ENCODE measurements at places on chromosomes 11 and 22.
A peak's percentile ranks its signal among the peaks of the same experiment; 100 is the strongest.

GRCh38 chr11:8717544-8717875 lies 34.9 kb downstream of the RPL27A start:
- DNase-seq = no peak

- no peak for DNase-seq
These were observed 39.7 kb upstream of the AKIP1 start for GRCh38 chr11:8871171-8871775.

DNA sequence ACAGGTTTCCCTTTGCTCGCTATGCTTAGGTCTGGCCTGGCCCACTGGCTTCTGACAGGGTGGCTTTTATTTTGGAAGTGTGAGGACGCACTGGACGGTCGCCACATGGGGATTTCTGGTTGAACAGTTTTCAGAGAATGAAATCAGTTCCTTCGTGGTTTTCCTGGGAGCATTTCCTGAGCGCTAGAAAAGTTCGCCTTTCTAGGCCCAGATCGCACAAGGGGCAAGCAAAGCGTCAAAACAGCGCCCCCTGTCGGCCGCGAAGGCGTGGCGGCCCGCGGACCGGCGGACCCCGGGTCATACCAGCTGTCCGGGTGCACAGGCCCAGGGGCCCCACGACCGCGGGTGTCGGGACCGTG lies 12.7 kb upstream of the CYP2R1 start:
- peak; percentile 87 for DNase-seq

DNA sequence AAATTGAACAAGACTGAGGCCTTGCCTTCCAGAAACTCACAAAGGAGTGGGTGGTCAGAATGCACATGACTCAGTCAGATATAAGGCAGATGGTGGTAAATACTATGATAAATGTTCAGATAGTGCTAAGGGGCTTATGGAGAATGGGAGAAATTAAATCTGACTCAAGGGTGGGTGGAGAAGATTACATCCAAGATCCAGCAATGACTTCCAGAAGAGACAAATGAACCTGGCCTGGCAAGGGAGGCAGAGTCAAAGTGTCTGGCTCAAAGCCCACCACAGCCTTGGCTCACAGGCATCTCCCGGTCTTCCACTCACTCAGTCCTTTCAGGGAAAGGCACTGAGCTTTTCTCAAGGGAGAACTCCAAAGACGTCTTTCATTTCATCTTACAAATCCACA lies 6.1 kb upstream of the ZBTB16 start:
- no peak for DNase-seq

DNA sequence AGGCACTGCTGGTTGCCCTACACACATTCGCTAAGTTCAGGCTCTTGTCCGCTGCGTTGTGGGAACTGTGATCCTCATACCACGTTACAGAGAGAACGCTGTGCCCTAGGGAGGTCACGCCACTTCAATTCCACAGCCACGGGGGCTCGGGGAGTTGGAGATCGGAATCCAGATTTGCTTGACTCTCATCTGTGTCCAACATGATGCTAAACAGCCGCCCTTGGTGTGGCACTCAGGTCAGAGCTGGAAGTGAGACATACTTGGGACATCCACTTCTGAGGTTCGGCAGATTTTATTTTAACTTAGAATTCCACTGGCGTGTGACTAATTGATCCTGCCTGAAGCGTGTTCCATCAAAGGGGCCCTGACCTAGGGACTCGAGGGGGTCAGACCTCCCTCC lies 41.7 kb downstream of the RIBC2 start:
- no peak for DNase-seq

DNA sequence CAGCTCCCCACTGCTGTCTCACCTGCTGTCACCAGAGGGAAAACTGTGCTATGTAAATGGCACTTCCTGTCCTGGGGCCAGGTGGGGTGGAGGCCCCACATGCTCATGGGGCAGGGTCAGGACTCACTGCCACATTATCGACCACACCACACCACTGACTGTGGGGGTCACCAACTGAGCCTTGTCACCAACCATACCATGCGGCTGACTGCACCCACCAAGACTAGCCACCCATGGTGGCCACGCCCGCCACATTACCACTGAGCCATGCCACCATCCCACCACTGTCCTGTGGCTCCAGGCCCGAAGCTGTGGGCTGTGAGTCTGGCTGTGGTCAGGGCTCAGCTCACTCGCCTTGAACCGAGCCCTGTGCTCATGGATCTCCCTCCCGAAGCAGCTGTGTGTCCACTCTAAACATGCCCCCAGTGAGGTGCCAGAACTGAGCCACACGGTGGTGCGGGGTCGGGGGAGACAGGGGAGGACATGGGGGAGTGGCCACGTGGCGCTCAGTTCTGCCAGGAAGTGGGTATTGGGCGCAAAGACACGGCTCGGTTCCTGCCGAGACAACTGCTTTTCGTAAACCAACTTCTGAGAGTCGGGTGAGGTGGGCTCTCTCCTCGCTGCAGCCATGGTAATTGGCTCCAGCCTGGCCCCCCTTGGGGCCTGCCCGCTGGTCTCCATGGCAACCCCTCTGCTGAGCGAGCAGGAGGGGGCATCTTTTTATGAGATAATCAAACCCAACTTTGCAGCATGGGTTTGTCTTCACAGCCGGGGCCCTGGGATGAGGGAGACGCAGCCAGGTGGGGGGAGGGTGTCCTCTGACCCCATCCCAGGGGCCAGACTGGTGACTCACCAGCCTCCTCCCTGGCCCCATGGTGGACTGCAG lies 23.2 kb downstream of the RTN4R start:
- peak; percentile 43 for DNase-seq

DNA sequence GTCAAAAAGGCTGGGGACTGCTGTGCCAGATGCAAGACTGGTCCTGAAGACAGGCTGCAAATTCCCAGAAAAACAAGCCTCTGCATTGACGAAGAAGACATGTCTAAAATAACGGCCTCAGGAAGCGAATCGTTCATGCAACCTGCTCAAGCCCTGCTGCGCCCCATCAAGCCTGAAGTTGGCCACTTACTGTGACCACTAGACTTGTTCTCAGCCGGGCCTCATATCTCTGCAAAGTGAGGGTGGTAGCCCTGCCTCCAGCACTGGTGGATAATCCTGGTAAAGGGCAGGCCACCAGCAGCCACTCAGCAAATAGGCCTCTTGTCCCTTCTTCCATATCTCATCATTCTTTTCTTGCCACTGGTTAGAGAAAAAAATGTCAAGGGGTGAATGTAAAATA lies 11.8 kb downstream of the LTO1 start:
- DNase-seq = no peak

DNA sequence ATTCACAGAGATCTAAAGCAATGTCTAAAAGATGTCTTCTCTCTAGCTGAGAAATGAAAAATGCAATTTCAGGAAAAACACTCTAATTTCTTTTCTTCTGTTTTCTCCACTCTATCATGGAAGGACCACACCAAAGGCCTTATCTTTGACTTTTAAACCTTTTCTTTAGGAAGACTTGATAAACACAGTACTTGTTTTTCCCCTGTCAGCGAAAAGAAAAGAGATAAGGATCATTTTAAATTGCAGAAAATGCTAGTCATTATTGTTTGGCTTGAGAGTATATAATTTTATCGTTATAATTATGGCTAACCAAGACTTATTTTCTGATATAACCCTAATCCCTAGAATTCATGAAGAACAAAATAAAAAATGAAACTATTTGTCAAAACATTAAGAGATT lies 462.4 kb upstream of the API5 start:
- no peak for DNase-seq

DNA sequence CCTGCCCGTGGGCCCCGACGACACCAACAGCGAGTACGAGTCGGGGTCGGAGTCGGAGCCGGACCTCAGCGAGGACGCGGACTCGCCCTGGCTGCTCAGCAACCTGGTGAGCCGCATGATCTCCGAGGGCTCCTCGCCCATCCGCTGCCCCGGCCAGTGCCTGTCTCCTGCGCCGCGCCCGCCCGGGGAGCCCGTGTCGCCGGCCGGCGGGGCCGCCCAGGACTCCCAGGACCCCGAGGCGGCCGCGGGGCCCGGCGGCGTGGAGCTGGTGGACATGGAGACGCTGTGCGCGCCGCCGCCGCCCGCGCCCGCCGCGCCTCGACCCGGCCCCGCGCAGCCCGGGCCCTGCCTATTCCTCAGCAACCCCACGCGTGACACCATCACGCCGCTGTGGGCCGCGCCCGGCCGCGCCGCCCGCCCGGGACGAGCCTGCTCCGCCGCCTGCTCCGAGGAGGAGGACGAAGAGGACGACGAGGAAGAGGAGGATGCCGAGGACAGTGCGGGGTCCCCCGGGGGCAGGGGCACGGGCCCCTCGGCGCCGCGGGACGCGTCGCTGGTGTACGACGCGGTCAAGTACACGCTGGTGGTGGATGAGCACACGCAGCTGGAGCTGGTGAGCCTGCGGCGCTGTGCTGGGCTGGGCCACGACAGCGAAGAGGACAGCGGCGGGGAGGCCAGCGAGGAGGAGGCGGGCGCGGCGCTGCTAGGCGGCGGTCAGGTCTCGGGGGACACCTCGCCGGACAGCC lies 3.8 kb downstream of the MAPK8IP2 start:
- DNase-seq = no peak

- DNase-seq = peak; percentile 46
These were observed 42.4 kb downstream of the KCNJ4 start for GRCh38 chr22:38412435-38413084.

DNA sequence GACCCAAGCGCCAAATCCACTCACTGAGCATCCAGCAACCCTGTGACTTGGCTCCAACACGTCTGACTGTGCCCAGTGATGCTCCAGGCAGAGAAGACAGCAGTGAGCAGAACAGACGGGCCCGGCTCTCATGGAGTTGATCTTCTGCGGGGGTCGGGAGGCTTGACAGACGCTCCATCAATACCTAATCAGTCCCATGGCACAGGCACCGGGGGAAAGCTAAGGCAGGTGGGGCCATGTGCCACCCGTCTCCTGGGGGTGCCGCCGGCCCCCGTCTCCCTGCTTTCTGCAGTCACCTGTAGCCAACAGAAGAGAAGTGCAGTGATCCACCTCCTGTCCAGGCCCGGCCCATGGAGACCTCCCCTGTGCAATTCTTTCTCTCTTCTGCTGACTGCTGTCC lies 47.5 kb downstream of the LINC01488 start:
- no peak for DNase-seq

DNA sequence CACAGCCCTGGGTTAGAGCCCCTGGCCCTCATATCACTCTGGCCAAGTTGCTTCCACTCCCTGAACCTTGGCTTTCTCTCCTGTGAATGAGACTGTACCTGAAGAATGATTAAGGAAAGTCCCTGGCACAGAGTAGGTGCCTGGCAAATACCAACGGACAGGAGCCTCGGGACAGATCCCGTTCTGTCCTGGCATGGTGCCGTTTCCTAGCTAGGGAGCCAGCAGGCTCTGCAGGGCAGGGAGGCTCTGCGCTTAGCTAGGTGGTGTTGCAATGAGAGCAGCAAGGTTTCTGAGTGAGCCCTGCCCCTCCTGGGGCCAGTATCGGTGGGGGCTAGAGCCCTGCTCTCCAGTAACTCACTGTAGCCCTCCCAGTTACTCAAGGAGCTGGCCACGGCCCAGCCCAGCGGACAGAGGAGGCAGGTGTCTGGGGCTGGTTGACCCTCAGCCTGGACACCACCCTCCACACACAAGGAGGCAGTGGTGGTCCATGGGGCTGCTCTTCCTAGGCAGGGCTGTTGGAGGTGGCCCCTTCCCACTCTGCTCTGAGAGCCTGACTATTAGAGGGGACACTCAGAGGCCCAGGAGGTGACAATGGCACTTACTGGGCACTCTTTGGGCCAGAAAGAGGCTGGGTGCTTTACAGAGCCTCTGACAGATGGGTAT lies 74.4 kb downstream of the NFAM1 start:
- DNase-seq = no peak

DNA sequence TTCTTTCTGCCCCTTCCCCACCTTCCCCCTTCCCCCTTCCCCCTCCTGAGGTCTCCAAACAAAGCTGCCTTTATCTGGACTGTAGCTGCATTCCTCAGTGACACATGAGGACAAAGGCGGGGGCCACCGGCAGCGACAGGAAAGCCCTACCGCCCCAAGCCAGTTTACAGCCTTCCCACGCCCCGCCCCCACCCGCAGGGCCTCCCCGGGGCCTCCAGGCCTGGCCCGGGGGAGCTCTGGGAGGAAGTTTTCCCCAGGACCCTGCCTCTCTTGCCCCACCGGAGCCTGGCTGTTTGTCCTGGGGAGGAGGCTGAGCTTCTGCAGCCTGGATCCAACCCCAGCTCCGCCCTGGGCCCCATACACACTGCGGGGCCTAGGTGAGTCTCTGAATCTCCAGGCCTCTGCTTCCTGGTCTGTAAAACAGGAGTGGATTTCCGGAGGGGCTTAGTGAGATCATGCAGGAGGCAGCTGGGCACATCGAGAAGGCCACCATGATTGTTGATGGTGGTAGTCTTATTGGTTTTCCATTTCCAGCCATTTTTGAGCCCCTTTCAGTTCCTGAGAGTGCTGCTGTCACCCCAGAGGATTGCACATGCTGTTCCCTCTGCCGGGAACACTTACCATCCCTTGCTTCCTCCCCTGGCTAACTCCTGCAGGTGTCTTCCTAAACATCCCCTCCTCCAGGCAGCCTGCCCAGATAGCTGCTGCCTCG lies 130.7 kb downstream of the MN1 start:
- DNase-seq = no peak

GRCh38 chr11:64121663-64122410 lies 44.1 kb downstream of the MACROD1 start:
- DNase-seq = no peak

DNA sequence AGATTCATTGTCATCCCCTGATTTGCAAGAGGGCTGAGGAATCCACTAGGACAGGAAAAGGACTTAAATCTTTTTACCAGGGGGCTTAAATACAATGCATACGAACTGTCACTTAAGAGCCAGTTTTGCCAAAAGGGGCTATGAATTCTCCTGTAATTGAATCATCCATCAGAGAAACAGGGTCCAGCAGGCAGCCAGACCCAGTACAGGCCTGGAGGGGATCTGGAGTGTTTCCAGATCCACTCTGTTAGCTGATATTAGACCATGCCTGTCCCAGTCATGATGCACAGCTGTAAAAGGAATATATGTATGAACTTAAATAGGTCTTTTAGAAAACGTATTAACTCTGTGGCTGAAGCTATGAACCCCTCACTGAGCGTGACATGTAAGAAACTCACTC lies 53.8 kb upstream of the PRSS23 start:
- no peak for DNase-seq

DNA sequence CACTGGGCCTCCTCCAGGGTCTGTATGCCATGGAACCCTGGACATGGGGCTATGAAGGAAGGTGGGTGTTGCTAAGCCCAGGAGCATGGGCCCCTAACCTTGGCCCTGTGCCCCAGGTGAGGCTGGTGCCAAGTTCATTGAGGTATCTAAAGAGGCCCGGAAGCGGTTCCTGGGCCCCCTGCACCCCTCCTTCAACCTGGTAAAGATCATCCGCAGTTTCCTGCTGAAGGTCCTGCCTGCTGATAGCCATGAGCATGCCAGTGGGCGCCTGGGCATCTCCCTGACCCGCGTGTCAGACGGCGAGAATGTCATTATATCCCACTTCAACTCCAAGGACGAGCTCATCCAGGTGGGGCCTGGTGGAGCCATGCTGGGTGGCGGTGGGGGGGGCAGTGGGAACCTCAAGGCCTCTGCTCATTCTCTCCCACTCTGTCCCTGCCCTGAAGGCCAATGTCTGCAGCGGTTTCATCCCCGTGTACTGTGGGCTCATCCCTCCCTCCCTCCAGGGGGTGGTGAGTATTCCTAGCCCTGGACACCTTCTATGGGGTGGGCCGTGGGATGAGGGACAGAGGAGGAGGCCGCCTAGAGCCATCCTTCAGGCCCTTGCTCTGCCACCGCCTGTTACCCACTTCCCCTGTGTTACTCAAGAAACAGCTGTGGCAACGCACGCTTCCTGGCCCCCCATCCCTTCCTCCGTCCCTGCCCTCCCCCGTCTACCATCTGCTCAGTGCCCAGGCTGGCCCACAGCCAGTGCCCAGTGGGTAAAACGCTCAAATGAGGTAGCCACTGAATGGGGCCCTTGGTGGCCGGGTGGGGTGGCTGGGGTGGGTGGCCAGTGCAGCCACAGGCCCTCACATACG lies 3.0 kb downstream of the PNPLA2 start:
- no peak for DNase-seq
